CD8-positive, alpha-beta memory T cell (primary cell): ENCODE measurements at places on chromosomes 7 and 10. TPM values are rescaled to one million over a fixed set of nuclear protein-coding genes. Genes with fewer than 3 reads are reported as not detected.

DNA sequence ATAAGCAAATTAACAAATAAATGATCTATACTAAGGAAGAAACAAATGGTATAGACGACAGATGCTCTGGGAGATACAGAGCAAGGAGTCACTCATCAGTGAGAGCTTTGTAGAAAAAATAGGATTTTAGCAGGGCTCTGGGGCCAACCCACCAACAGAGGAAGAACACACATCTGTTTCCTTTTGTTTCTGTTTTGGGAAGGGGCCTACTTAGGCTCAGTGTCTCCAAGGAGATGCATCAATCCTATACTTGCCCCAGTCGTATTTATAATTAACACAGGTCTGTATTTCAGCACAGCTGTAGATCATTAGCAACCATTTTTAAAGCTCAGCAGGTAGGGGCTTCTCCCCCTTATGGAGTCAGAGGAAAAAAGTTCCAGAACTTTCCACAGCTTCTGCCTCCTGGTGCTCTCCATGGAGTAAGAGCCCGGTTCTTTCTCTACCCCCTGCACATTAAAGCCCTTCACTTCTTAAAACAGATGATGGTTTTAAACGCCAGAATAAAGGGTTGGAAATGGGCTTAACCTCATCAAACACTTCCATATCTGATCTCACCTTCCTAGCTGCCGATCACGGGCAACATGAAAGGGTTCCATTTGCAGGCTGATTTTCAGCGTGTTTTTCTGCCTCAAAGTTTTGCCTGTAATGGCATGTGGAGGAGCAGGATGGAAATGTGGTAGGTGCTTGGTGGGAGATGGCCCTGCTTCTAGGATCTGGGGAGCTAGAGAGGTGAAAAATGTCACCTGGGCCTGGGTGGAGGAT, 291.7 kb downstream of the TCF7L2 start:
- no peak overlapping the region for H3K27ac ChIP-seq
- DNase-seq = no peak
- no peaks in the 10 kb centered on the region for H3K4me1 ChIP-seq
- H3K27me3 ChIP-seq = no peaks in the 10 kb centered on the region

WDFY4 gene
- 0.20 TPM for total RNA-seq

SYNPO2L gene
- total RNA-seq = not detected

KIAA1549 gene
- 1.1 TPM for total RNA-seq

DNA sequence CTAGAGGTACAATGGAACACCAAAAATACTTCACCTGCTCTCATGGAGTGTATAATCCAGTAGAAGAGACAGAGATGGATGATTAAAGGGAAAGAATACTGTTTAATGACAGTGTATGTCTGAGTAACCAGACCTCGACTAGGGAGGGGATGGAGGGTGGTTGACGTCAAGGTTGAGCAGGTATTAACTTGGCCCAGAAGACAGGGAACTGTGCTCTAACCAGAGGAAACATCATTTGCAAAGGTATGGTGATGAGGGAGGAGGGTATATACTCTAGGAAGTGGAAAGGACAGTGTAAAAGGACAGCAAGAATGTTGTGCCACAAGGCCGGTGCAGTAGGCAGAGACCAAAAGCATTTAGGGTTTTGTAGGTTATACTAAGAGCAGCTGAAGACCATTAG, 2.9 kb downstream of the MIOS start:
- H3K27ac ChIP-seq = no peak overlapping the region
- H3K27me3 ChIP-seq = no peaks in the 10 kb centered on the region
- peaks cover 44% of the 10 kb centered on the region for H3K4me1 ChIP-seq
- peak overlapping the region; percentile 2 for H3K4me3 ChIP-seq
- DNase-seq = no peak
- peaks cover 4% of the 10 kb centered on the region for H3K36me3 ChIP-seq

DNA sequence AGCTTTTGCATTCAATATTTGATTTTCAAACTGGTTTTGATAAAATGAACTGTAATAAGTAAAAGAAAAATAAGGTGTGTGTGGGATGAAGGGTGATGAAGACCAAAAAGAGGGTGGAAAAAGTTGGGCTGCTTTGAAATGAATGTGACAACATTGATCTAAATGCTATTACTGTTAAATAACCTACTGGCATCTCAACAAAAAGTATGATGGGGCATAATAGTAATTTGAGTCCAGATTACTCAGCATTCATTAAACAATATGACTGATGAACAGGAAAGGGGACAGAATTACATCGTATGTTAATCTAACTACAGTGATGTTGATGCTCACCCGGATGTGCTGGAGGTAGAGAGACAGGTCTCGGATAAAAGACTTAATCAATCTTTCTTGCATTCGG, 112.2 kb downstream of the ABCC2 start:
- DNase-seq = no peak
- H3K36me3 ChIP-seq = peaks cover 3% of the 10 kb centered on the region
- no peak overlapping the region for H3K27ac ChIP-seq

DNA sequence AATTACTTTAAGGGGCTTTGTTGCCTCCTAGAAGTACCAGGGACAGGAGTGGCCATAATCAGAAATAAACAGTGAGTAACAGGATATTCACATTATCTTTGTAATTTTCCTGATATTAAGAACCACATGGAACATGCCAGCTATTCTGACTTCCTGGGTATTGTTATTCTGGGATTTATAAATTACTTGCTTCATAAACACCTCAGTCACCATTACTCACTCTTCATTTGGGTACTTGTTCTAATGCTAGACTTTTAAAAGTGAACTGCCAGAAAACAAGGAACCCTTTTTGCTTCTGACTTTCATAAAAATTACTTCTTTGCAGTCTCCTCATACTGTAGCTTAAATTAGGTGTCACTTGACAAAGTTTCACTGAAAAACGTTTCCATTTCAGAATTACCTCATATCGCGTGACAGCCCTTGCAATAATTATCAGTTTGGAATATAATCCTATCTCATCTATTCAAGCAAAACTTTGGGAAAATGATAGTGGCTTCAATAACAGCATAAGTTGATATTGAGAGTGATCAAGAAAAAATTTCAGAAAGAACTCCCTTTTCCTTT, 29.8 kb downstream of the CABCOCO1 start:
- H3K36me3 ChIP-seq = no peaks in the 10 kb centered on the region
- DNase-seq = no peak
- no peak overlapping the region for H3K27ac ChIP-seq
- no peaks in the 10 kb centered on the region for H3K4me1 ChIP-seq

DNA sequence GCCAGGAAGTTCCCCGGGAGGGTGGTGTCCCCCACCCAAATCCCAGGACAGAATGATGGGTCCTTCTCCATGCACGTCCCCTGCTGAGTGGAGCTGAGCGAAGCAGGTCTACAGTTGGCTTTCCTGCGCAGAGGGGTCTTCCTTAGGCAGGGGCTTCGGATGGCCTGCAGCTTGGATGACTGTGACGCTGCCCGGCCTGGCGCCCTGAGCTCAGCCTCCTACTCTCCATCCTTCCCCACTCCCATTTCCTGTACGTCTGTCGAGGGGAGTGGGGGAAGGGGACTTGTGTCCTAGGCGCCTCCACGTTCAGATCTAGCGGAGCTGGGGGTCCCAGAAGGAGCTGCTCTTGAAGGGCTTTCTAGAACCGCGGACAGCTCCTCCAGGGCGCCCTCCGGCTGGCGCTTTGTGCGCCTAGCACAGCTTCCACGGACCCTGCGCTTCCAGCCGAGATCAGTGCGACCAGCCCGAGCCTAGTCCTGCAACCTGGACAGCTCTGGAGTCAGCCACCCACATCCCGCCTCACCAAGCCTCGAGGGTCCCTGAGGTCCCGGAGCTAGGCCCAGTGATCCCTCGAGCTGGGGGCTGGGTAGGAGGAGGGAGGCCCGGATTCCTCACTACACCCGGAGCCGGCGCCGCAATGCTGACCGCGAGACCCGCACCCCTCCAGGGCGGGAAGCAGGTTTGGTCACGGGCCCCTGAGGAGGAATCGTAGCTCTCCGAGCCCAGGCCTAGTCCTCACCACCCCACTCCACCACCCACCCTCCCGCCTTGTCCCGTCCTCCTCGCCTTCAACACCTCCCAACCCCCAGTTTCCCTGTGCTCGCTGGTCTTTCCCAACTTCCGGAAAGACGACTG, 1.9 kb downstream of the GRID1 start:
- DNase-seq = no peak
- no peaks in the 10 kb centered on the region for H3K36me3 ChIP-seq

DNA sequence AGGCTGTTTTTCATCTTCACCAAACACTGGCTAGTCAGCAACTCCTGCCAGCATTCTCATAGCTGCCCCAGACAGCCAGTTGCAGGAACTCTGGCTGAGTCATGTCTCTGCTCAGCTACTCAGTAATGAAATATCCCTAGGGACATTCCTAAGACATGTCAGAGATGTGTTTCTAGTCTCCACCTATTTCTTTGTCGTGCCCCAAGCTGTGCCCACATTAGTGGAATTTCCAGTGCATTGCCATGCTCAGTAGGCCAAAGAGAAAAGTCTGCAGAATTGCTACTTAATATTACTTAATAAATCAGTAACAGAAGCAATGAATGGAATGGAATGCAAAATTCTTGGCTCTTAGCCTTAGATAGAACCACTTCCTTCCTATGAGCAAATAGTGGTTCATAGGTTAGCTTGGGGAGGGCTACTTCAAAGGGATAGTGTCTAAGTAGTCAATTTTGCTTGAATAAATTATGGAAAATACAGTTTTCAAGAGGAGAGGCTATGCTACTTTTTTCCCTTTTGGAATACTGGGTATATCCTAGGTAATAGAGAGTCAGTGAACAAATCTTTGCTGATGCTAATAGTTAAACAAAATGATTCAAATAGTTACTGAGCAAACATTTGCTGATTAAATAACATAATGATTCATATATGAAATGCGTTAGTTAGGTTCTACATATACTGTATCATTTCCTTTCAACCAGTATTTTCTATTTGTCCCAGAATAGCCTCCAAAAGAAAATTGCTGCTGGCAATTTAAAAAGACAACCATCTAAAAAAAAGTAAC, 23.6 kb upstream of the SEMA3C start:
- DNase-seq = no peak
- H3K36me3 ChIP-seq = no peaks in the 10 kb centered on the region
- H3K4me3 ChIP-seq = no peak overlapping the region
- no peaks in the 10 kb centered on the region for H3K27me3 ChIP-seq

- H3K27ac ChIP-seq = no peak within 1 kb of the TSS
- H3K27me3 ChIP-seq = peaks cover 7% of the 10 kb centered on the region
- H3K4me3 ChIP-seq = no peak within 1 kb of the TSS
- no peaks in the 10 kb centered on the region for H3K4me1 ChIP-seq
- DNase-seq = no peak
Measured at GRCh38 chr7:29806208-29806994, at the start of gene WIPF3. WIPF3 (plus strand) TSS chr7:29806508; CDS start chr7:29834725, 28,217 bp downstream.

RAB19 gene
- total RNA-seq = 10.4 TPM

SH2B2 gene
- 1.8 TPM for total RNA-seq

DNA sequence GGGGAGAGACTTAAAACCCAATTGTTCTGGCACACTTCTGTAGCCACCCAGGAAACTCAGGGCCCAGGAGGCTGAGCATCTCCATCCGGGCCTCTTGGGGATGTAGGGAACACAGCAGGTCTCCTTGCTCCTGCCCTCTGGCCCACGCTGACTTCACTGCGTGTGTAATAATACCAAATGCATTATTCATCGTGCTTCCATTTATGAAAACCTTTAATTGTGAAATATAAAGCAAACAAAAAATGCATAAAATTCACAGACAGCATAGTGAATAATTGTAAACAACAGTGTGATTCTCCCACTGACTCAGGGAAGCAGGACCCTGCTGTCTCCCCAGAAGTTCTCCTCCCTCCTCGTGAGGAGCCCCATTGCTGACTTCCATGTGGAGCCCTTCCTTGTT, 70.3 kb upstream of the SHH start:
- no peaks in the 10 kb centered on the region for H3K4me1 ChIP-seq
- no peak overlapping the region for H3K4me3 ChIP-seq
- no peak overlapping the region for H3K27ac ChIP-seq
- no peaks in the 10 kb centered on the region for H3K36me3 ChIP-seq

FRA10AC1 gene
- total RNA-seq = 9.8 TPM

GRCh38 chr7:84812021-84812420, 374.8 kb downstream of the SEMA3D start:
- no peaks in the 10 kb centered on the region for H3K36me3 ChIP-seq
- no peaks in the 10 kb centered on the region for H3K4me1 ChIP-seq
- no peak overlapping the region for H3K4me3 ChIP-seq
- DNase-seq = no peak
- no peak overlapping the region for H3K27ac ChIP-seq

NPY4R gene
- total RNA-seq = not detected

GRCh38 chr10:89502549-89502948, 32.8 kb downstream of the SLC16A12 start:
- H3K4me3 ChIP-seq = no peak overlapping the region
- no peaks in the 10 kb centered on the region for H3K36me3 ChIP-seq
- DNase-seq = no peak
- no peak overlapping the region for H3K27ac ChIP-seq
- H3K27me3 ChIP-seq = no peaks in the 10 kb centered on the region

GRCh38 chr10:42680267-42680666, 41.9 kb upstream of the ZNF33B start:
- no peaks in the 10 kb centered on the region for H3K27me3 ChIP-seq
- no peak for DNase-seq
- H3K4me1 ChIP-seq = no peaks in the 10 kb centered on the region

- DNase-seq = no peak
- no peak overlapping the region for H3K27ac ChIP-seq
Measured at GRCh38 chr10:15704581-15704968, 15.1 kb downstream of the ITGA8 start.

DNA sequence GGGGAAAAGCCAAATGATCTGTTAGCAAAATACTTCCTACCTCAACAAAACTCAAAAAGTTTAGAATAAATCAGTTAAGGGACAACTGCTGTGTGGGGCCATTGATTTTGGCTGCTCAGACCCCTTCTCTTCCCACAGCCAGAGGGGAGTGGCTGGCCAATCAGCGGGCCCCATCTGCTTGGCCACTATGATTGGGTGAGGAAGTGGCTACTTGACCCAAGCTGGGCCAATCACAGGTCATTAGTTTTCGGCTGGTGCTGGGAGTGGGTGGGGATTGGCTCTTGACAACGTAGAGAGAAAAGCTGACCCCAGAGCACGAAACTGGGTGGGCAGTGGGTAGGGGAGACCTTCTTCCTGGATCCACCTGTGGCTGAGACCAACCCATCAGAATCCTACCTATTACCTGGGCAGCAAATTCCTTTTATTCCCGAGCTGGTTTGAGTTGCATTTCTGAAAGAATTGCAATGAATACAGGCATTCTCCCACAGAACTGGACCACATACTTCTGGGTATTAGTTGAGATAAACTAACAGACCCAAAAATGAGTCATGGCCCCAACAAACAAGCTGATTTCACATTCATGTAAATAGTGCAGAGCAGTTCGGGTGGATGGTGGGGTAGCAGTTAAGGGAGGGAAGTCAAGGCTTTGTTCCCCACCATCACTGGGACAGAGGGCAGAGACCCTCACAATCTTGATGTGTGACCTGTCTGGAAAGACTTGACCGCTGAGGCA, 35.6 kb upstream of the HMX3 start:
- no peak overlapping the region for H3K4me3 ChIP-seq
- no peaks in the 10 kb centered on the region for H3K27me3 ChIP-seq
- no peaks in the 10 kb centered on the region for H3K36me3 ChIP-seq
- no peaks in the 10 kb centered on the region for H3K4me1 ChIP-seq
- DNase-seq = no peak
- H3K27ac ChIP-seq = no peak overlapping the region

- H3K27ac ChIP-seq = no peak overlapping the region
- DNase-seq = no peak
- H3K4me1 ChIP-seq = peaks cover 37% of the 10 kb centered on the region
Measured at GRCh38 chr10:102677331-102678067, 33.2 kb downstream of the TRIM8 start.
